ENCODE measurements at places on chromosomes 11 and 22.

- DNase-seq, result no peak
Observed at GRCh38 chr11:20712912-20713311, 43.5 kb downstream of the NELL1 start.

DNA sequence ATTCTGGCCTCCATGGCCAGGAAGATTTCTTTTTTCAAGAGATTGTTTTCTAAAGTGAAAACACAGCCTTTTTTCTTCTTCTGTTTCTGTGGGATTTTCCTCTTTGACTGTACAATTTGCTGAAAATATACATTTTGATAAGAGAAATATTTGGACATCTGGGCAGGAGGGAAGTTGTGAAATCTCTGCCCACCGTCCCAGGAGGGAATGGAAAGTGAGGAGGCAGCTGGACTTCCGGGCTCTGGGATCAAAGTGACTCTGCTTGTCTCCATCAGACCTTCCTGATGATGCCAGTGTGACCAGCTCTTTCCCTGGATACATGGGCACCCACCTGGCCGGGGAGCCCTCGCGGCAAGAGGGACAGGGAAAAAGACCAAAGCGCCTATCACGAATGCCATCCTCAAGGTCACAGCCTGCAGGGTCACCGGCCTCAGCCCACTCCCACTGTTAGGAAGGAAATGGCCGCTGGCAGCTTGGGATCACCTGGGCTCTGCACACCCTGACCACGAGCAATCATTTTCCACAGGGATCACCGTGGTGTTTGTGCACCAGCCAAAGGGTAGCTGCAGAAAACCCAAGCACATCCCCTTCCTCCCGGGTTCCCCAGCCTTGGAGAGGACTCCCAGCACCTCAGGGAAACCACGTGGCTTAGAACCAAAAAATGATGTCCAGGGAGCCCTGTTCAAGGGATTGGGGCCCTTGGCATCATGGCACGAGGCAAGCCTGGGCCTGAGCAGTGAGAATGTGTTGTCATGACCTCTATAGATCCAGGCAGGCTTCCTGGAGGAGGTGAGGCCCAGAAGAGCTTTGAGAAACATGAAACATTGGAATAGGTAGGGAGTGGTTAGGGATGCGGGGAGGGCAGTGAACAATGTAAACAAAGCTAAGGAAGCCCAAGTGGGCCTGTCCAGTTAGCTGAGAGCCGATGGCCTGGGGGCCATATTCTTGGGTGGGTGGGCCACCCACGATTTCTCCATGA is 29.1 kb upstream of the CCND1 start:
- no peak for DNase-seq

GRCh38 chr11:36513965-36514364 is 3.9 kb upstream of the TRAF6 start:
- no peak for DNase-seq

GRCh38 chr11:43818220-43818619 is 62.4 kb upstream of the ALKBH3 start:
- no peak for DNase-seq

DNA sequence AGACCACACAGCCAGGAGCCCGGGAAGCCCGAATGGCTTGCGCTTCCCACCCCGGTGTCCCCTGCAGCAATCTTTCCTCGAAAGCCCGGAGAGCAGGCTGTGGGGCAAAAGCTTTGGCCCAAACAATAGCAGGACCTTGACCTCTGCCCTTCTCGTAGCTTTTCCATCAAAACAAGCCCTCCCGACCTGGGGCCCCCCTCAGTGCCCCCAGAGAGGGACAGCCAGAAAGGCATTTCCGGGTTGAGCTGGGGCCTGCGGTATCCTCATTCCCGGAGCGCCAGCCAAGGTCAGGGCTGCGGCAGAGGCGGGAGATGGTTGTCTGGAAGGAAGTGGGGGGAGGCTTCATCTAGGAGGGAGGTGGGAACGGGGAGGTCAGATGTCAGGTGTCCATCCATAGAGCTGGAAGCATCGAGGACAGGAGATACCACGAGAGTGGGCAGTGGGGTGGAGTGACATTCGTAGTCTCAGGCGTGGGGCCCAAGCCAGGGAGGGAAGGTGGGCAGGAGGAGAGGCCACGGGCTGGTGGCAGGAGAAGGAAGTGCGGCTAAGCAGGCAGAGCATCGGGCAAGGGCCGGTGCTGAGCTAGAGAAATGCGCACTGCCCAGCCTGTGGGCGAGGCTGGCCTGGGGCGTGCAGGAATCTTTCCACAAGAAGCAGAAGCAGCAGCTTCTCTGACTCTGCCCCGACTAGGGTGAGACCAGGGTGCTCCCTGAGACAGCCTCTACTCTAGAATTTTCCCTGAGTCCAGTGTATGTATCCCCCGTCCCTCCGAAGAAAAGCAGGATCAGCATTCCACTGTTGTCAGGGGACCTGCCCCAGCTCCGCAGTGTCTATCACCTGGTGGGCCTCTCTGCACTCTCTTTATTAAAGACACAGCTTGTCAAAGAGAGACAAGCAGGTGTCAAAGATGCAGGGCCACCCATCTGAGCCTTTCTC is 14.3 kb downstream of the PDGFB start:
- DNase-seq, result no peak

All from HCT116 (cell line).